CD4-positive, alpha-beta T cell treated with Interleukin-6 for 4 hours (primary cell): ENCODE measurements at places on chromosomes 12 and 14.

- no peak for DNase-seq
Observed at GRCh38 chr14:68193970-68194681, 374.5 kb downstream of the RAD51B start.

DNA sequence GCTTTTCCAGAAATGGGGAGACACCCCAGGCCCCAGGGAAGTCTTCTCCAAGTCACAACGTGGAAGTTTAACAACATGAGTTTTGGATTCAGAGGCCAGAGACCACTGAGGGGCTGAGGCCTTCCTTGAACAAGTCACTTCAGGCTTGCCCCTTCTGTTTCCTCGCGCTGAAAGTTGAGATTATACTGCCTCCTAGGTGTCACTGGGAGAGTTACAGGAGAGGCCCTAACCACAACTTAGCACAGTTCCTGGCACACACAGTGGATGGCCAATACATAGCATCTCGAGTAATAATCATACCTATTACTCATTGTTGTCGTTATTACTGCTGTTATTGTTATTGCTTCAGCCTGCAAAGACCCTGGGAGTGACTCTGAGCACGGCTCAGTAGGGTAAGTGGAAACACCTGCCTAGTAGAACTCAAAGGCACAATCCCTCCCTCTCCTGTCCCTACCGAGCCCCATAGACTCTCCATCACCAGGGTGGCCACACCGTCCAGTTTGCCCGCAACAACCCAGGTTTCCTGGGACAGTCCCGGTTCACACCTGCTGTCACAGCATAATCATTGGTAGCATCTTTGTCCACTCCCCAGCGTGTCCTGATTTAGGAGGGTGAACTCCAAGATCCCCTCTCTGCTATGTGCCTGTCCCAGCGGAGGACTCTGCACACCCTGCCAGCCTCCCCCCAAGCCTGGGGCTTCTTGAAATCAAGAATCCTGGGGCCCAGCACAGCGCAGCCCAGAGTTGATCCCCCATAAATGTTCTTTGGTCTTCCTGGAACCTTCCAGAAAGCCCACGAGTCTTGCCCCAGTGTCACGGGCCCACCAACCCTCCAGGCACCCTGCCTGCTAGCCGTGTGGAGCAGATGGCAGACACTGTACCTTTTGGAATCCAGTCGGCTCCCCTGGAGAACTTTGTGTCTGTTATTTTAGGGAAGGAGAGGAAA is 85.0 kb downstream of the SYNE3 start:
- no peak for DNase-seq

DNA sequence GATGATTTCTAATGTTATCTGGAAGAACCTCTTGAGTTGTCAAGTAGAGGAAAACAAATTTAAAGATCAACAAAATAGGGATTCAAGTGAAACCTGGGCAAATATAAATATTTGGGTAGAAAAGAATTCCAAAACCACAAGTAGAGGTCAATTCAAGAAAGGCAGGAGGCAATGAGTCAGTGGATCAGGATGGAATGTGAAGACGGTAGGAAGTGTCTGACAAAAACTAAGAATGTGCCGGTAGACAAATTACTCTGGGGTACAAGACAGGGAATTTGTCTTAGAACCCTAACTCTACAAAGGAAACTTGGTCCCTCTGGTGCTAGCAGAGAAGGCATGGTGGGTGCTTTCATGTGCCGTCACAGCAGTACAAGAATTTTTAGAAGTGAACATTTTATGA is 13.6 kb downstream of the ABCD2 start:
- DNase-seq: no peak

- no peak for DNase-seq
Observed at GRCh38 chr12:83075471-83075870, 388.8 kb downstream of the TMTC2 start.

DNA sequence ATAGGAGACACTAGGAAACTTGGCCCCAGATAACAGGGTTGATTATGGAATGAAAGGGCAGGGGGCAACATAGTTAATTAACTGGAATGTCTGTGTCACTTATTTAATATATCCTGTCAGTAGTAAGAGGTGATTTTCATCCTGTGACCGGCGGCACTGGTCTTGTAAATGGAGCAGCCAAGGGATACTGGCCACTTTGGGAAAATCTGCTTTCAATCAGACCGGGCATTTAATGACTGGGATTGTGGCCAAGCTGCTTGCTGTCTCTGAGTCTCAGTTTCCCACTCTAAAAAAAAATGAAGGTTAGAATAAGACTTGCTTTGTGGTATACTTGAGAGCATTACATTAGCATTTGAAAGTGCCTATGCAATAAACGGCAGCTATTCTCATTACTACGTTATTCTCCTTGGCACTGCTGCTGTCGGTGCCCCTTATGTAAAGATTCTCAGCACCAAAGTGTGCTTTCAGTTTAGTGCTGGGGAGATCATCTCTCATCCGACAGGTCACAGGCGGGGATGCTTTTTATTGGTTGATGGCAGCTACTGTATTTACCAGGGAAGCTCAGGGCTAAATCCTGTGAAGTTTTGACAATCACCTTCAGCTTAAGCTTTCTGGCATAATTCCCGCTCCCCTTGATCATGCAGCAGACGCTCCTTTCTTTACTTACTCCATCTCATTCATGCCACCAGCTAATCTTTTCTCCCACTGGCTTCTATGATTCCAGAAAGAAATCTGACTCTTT is 162.1 kb downstream of the ESRRB start:
- DNase-seq: no peak

DNA sequence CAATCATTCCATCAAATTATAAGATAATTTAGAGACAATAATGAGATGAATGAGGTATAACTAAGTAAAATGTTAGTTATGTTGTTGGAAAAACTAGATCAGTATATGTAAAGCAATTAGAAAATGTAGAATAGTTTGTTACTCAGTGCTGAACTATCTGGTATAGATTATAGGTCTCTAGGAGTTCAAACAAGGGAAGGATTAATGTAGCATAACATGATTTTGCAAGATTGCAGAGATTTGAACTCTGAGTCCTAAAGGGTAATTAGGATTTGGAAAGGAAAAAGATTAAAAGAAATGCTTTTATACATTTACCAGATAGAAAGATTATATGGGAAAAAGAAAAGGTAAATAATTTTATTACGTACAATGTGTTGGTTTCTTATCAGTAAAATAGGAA is 246.3 kb downstream of the KCNC2 start:
- no peak for DNase-seq

DNA sequence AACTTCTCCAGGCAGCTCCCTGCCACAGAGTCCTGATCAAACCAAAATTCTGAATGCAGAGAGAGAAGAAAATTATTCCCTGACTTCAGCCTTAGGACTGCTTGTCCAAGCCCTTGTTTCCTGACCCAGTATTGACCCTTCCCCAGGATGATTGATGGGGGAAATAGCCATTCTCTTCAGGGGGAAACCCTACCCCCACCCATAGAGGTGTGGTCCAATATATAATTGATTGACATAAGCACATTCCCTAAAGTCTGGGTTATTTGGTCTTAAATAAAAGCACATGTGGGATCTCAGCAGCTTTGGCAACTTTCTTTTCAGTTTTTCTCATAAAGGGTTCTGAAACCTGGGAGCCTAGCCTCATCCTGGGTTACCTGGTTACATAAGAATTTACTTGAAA is 201.2 kb upstream of the DDHD1 start:
- no peak for DNase-seq

DNA sequence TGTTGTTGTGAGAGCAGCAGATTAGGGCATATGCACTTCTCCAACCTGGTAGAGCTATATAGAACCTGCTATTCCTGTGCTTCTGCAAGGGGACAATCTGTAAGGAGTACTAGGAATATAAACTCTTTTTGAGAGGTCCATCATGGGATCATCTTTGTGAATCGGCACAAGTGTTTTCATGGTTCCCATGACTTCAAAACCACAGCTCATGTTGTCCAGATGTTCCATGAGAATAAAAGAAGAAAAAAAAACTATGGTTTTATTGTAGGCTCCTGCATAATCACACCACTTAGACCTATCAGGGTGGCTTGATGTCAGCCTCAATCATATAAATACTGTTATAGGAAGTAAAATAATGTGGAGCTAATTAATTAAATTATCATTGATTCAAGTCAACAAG is 311.4 kb upstream of the ATP2B1 start:
- DNase-seq: no peak
